ENCODE measurements at places on chromosomes 3 and 15. TPM values are rescaled to one million over a fixed set of nuclear protein-coding genes. Genes with fewer than 3 reads are reported as not detected.

GRCh38 chr3:124156866-124157712, 165.2 kb upstream of the ROPN1 start:
- H3K4me3 ChIP-seq, result no peak overlapping the region
- H3K27me3 ChIP-seq, result no peaks in the 10 kb centered on the region
- H3K4me1 ChIP-seq, result peaks cover 47% of the 10 kb centered on the region
- peak overlapping the region; percentile 52 for H3K27ac ChIP-seq
- no peaks in the 10 kb centered on the region for H3K36me3 ChIP-seq

DNA sequence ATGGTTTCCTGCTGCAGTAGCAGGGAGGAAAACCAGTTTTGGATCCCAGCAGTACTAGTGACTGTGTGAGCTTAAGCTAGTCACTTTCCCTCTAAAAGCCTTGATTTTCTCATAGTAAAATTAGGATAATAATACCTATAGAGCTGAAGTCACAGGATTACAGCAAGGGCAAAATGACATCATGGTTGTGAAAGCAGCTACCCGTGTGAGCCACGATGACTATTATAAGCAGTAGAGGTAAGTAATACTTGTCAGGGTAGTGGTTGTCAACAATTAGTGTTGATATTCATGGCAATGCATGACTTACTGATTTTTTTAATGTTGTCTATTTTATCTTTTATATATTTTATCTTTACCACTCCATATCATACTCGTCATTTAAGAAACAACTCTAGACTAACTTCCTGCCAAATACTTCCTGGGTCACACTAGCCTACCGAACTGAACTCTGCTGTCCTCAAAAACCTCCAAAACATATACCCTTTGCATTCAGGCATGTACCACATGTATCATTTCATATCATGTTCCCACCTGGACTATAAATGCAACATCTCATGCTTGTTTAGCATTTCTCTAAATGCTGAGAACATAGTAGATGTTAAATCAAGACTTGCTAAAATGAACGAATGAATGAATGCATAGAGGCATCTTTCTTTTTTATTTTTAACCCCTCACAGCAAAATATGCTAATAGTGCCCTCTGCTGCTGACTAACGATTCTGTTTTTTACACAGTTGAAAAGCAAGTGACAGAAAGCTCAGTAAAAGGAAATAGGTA, 172.6 kb downstream of the P3H2 start:
- no peaks in the 10 kb centered on the region for H3K4me1 ChIP-seq

DNA sequence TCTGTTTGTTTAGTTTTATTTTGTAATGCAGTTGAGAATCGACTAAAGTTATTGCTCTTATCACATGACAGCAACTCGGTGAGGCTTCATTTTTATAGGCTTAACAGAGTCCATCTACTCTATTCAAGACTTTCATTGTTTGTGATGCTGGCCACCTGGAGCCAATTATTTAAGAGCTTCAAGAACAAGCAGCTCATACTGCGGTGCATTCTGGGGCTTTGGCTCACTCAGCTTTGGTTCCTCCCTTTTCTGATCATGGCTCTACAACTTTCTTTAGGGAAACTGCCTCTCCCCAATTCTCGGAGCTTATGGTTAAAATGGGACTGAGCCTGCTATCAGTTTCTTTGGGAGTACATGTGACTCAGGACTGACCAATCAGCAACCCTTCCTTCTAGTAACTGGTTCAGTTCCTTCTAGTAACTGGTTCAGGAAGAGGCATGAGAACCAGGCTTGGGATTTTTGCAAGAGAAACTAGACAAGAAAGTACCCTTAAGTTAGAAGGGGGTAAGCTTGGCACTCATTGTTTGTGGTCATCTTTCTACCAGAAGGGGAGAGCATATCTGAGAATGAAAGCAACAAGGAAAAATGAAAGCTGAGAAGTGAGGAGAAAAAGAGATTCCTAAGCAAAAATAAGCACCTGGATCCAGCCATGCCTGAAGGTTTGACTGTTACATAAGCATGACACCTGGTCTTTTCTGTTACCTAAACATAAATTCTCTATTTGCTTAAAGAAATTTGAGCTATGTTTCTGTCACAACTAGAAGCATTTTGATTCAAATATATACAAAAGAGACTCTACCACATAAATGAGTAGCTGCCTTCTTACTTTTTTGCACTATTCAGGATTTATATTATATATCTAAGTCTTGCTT, 24.1 kb upstream of the ARHGEF3 start:
- no peaks in the 10 kb centered on the region for H3K36me3 ChIP-seq
- DNase-seq, result no peak
- H3K27me3 ChIP-seq, result no peaks in the 10 kb centered on the region
- no peak overlapping the region for H3K4me3 ChIP-seq

GRCh38 chr15:100090411-100090810, 251.4 kb downstream of the ADAMTS17 start:
- H3K4me3 ChIP-seq, result no peak overlapping the region
- DNase-seq, result no peak
- H3K36me3 ChIP-seq, result no peaks in the 10 kb centered on the region
- no peaks in the 10 kb centered on the region for H3K4me1 ChIP-seq
- H3K27ac ChIP-seq, result no peak overlapping the region

GRCh38 chr3:186200726-186201125, 91.8 kb upstream of the ETV5 start:
- no peaks in the 10 kb centered on the region for H3K27me3 ChIP-seq
- H3K27ac ChIP-seq, result no peak overlapping the region
- H3K4me1 ChIP-seq, result no peaks in the 10 kb centered on the region
- no peak for DNase-seq
- no peak overlapping the region for H3K4me3 ChIP-seq

GRCh38 chr3:8253201-8253600, 248.4 kb upstream of the LMCD1 start:
- no peak for DNase-seq
- no peaks in the 10 kb centered on the region for H3K36me3 ChIP-seq
- H3K4me3 ChIP-seq, result no peak overlapping the region
- no peak overlapping the region for H3K27ac ChIP-seq

DNA sequence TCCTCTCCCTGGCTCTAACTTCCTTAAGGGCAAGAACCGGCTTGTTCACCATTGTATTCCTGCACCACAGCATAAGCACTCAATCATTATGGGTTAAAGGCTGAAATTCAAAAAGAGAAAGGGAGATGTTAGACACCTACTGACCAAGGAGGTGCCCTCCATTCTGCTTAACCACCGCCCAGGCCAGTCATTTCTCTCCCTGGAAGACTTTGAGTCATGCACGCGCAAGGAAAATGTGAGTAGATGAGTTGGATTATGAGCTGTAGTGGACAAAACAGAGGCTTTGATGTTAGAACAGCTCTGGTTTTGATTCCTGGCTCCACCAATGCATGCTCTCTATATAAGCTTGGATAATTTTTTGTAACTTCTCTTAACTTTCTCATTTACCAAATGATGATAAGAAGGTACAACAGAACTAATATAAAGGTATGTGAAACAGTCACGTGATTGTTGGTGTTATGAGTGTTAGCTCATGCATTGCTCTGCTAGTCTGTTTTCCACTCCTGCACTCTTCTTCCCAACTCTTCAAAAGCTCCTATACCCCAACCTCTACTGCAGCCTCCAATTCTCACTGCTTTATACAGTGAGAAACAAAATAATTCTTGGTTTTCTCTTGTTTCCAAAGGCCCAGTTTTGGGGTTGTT, 148.4 kb upstream of the ATP11B start:
- no peaks in the 10 kb centered on the region for H3K27me3 ChIP-seq
- H3K27ac ChIP-seq, result no peak overlapping the region
- no peak overlapping the region for H3K4me3 ChIP-seq
- H3K4me1 ChIP-seq, result no peaks in the 10 kb centered on the region

DNA sequence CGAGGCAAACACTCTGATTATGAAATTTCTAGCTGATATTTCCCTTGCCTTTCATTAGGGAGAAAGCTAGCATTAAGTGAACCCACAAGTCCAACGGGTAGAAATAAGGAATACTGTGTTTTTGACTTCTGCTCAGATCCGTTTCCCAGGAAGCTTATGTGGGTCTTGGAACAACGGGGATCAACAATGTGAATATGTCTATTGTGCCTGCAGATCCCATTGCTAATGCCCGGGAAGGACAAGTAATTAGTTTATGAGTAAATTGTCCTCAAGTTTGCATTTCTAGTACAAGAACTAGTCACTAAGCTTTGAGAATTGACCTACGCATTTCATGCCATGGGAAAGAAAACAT, 236.4 kb downstream of the UACA start:
- H3K4me1 ChIP-seq, result no peaks in the 10 kb centered on the region
- H3K27ac ChIP-seq, result no peak overlapping the region
- H3K36me3 ChIP-seq, result no peaks in the 10 kb centered on the region
- peak; percentile 13 for DNase-seq

GRCh38 chr3:42088803-42089530, 2.2 kb upstream of the TRAK1 start:
- DNase-seq, result no peak
- peaks cover 9% of the 10 kb centered on the region for H3K4me1 ChIP-seq
- peaks cover 6% of the 10 kb centered on the region for H3K36me3 ChIP-seq
- H3K27ac ChIP-seq, result no peak overlapping the region
- H3K4me3 ChIP-seq, result no peak overlapping the region

DNA sequence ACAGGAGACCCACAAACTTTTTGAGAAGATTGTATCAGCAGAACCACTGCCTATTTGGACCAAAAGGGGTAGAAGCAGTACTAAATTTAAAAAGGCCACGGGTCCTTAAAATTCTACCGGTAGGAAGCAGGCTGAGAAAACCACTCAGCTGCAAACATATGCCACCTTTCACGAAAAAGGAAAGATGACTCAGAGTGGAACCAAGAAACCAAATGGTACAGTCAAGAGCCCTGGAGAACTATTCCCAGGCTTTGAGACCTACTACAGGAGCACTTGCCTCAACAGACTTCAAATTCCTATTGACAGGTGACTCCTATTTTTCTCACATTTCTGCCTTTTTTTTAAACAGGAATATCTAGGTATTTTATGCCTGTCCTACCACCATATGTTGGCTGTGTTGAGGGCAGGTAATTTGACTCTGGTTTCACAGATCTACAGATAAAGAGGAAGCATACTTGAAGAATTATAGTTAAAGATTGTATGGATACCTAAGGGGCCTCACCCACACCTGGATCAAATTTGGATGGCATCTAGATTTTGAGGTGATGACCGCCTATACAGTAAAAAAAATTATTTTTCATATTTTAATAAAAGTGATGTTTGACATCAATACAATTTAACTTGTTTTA, 10.1 kb downstream of the GOLIM4 start:
- H3K36me3 ChIP-seq, result no peaks in the 10 kb centered on the region
- no peaks in the 10 kb centered on the region for H3K27me3 ChIP-seq
- no peak overlapping the region for H3K4me3 ChIP-seq

DNA sequence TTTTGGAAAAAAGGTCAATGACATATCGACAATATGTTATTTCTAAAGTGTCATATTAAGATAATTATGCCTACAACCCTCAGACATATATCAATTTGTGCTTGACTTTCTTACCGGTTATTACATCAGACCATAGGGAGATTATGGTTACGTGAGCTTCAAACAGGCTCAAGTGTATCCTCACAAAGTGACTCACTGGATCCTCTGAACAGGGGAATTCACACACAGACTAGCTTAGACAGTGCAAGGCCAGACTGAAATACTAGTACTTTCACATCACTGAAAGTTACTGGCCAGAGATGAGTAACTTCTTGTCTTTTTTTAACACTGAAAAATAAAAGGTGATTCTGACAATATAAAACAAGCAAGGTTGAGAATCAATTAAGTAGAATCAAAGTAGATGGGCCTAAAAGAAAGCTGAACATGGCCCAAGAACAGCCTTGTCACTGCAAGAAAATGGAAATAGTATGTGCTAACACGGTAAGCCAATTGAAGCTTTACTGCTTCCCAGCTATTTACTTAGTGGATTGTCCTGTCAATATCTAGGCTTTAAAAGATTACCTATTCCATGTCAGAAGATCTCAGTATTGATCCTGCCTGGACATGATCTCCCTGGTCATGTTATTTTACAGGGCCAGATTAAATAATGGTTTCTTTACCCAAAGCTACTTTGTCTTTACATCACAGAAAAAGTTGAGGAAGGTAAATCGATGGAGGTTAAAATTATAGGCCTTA, 848.6 kb downstream of the ROBO1 start:
- DNase-seq, result no peak
- H3K36me3 ChIP-seq, result no peaks in the 10 kb centered on the region
- no peak overlapping the region for H3K4me3 ChIP-seq
- peaks cover 7% of the 10 kb centered on the region for H3K4me1 ChIP-seq

DNA sequence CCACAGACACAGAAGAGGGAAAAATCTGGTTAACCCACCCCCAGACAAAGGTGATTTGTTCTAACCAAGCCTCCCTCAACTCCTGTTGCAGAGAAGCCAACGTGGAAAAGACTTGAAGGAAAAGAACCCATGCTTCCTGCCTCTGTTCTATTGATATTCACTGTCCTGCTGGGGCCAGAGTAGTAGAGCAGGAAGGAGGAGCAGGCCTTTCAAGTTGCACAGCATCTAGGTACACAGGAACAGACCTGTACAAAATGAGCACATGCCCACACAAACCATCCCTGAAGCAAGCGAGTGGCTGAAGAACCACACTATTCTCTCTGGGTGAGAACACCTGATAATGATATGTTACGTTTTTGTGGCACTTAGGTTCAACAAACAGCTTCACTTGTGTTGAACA, 29.9 kb downstream of the RASGRP1 start:
- H3K27ac ChIP-seq, result no peak overlapping the region
- no peaks in the 10 kb centered on the region for H3K27me3 ChIP-seq
- H3K4me1 ChIP-seq, result no peaks in the 10 kb centered on the region
- DNase-seq, result no peak
- H3K36me3 ChIP-seq, result no peaks in the 10 kb centered on the region

- H3K4me3 ChIP-seq, result no peak overlapping the region
- H3K4me1 ChIP-seq, result no peaks in the 10 kb centered on the region
- H3K27ac ChIP-seq, result no peak overlapping the region
- no peak for DNase-seq
These were observed 29.8 kb upstream of the MB21D2 start for GRCh38 chr3:192947421-192947820.

DNA sequence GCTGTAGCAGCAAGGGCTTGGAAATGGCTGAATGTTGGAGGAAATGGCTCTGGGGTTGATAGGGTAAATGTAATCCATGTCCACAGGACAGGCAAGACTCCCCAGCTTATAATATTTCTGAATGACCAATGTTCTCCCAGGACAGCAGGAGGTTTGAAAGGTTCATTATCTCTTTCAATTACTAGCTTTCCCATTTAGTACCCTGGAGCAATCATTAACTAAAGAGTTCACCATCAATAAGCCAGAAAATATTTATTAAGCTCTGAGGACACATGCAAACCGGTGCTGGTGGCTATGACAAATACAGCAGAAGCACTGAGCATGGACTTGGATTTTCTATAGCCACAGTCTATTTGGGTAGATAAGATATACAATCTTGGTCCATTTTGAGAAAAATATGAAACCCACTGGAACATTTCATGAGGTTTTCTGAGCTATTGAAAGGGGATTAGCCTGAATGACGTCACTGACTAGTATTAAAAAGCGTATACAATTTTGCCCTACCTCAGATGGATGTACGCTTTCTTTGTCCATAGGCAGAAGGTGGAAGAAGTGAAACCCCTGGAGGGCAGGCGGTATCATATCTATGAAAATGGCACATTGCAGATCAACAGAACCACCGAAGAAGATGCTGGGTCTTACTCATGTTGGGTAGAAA, 166.2 kb downstream of the CHL1 start:
- H3K27me3 ChIP-seq, result no peaks in the 10 kb centered on the region
- DNase-seq, result no peak
- no peak overlapping the region for H3K4me3 ChIP-seq
- no peaks in the 10 kb centered on the region for H3K4me1 ChIP-seq
- H3K36me3 ChIP-seq, result no peaks in the 10 kb centered on the region
- no peak overlapping the region for H3K27ac ChIP-seq

XCR1 gene
- not detected for total RNA-seq

LEKR1 gene
- not detected for total RNA-seq

WDR72 gene
- total RNA-seq, result not detected

NEO1 gene
- total RNA-seq, result 21.8 TPM

RASL12 gene
- 187 TPM for total RNA-seq

CCR4 gene
- total RNA-seq, result 3.1 TPM

NBEAL2 gene
- 70.2 TPM for total RNA-seq

PATL2 gene
- not detected for total RNA-seq

FSTL1 gene
- 790 TPM for total RNA-seq

HES1 gene
- total RNA-seq, result 22.6 TPM

All from ascending aorta (tissue), 2 donors.